Endodermal cell (in vitro differentiated cells): ENCODE measurements at places on chromosomes 7 and 10. TPM values are rescaled to one million over a fixed set of nuclear protein-coding genes. Genes with fewer than 3 reads are reported as not detected.

The VSTM4 gene
- total RNA-seq: 0.28 to 0.77 TPM (median 0.65 TPM) in 3 replicates

The TRA2A gene
- 102 to 109 TPM (median 104 TPM) in 3 replicates for total RNA-seq

The MCU gene
- 38.6 and 46.1 TPM in 2 replicates for total RNA-seq

The SLC39A12 gene
- total RNA-seq: not detected in 3 replicates

The ABCF2 gene
- 18.1 to 46.0 TPM (median 43.3 TPM) in 3 replicates for total RNA-seq

The IGFBP3 gene
- total RNA-seq: 6.5 to 20.3 TPM (median 19.4 TPM) in 3 replicates

The HKDC1 gene
- total RNA-seq: not detected in 3 replicates

The TFPI2 gene
- 1.5 to 6.3 TPM (median 3.1 TPM) in 3 replicates for total RNA-seq

DNA sequence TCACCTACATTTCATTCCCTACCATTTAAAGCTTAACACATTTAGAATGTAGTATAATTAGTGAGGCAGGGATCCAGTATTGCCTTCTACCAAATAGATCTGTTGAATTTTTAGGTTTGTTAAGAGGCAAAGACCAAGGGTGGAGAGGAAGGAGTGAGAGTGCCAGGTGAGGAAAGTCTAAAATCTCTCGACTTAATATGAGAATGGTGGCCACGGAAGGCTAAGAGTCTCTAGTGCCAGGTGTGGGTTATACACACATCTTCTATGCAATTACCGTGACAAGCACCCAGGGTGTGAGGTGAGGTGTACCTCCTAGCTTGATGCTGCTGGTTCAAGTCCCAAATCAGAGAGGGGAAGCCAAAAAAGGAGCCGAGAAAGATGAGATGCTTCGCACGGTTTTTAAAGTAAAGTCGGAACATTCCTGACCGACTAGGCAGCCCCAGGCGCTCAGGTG is 439 bp downstream of the IQUB start:
- H3K27me3 ChIP-seq: peaks cover 12% of the 10 kb centered on the region
- DNase-seq: no peak
- peak overlapping the region; percentile 88 for H3K4me3 ChIP-seq
- H3K27ac ChIP-seq: peak overlapping the region; percentile 22
- H3K4me1 ChIP-seq: no peaks in the 10 kb centered on the region

DNA sequence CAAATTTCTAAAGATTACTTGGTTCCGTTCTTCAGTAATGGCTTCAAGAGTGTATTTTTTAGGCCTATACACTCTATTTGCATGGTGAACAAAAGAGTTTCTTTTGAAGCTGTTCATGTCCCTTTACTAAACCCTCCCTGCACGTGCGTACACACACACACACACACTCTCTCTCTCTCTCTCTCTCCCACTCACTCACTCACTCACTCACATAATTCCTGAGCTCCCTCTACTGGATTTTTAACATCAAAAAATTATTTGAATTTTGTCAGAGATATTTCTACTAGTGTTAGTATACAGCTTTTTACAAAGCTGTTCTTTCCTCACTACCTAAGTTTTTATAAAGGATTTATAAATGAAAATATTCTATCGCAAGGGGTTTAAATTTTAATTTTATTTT is 85.9 kb downstream of the UBE3C start:
- H3K27ac ChIP-seq: no peak overlapping the region
- no peak overlapping the region for H3K4me3 ChIP-seq
- H3K36me3 ChIP-seq: peaks cover 64% of the 10 kb centered on the region
- no peak for DNase-seq
- no peaks in the 10 kb centered on the region for H3K27me3 ChIP-seq
- H3K4me1 ChIP-seq: no peaks in the 10 kb centered on the region

DNA sequence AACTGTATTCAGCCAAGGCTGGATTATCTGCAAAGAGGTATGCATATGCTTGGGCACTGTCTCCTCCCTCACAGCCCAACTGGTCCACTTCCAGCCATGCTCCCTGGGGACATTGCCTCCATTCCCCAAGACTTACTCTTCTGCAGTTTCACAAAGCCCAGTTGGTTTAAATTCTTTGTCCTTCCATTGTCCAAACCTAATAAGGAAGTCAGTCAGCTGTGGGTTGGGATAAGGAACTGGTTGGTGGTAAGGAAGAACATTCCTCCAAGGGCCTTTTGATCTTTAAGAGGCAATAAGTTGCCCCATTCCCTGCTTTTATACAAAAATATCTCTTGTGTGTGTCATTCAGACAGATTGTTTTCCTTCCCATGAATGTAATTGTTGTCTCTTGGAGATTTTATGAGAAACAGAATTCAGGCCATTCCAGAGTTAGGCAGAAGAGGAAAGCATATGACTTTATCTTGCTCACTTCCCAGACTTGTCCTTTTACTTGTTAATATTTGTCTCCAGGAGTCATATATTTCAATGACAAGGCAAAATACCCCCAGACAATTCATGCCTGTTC is 673.7 kb downstream of the SUGCT start:
- no peaks in the 10 kb centered on the region for H3K4me1 ChIP-seq
- no peak for DNase-seq

DNA sequence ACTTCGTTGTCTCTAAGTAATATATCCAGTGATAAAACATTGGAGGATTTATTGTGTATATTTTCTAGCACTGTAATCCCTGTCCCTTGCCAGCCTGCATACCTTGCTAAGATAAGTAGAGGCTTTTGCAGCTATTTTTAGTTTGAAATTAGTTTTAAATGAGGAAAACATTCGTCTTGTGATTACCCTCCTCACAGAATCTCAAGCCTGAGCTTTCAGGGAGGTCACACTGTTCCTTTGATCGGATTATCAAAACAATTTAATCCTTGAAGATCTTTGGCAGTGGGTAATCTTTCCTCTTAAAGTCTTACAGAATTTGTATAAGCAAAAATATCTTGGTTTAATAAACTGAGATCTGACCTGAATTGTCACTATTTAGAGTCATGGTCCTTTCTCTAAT is 897.0 kb upstream of the CELF2 start:
- no peaks in the 10 kb centered on the region for H3K4me1 ChIP-seq
- DNase-seq: no peak
- no peak overlapping the region for H3K27ac ChIP-seq
- no peaks in the 10 kb centered on the region for H3K36me3 ChIP-seq
- no peak overlapping the region for H3K4me3 ChIP-seq
- H3K27me3 ChIP-seq: no peaks in the 10 kb centered on the region

GRCh38 chr7:122010116-122010515 is 133.9 kb downstream of the AASS start:
- H3K27ac ChIP-seq: no peak overlapping the region
- H3K4me1 ChIP-seq: no peaks in the 10 kb centered on the region
- DNase-seq: no peak
- H3K4me3 ChIP-seq: no peak overlapping the region
- H3K27me3 ChIP-seq: no peaks in the 10 kb centered on the region
- no peaks in the 10 kb centered on the region for H3K36me3 ChIP-seq

GRCh38 chr7:30799976-30800661 is 28.9 kb downstream of the MINDY4 start:
- H3K4me1 ChIP-seq: no peaks in the 10 kb centered on the region
- no peak for DNase-seq
- no peaks in the 10 kb centered on the region for H3K27me3 ChIP-seq
- no peaks in the 10 kb centered on the region for H3K36me3 ChIP-seq
- no peak overlapping the region for H3K27ac ChIP-seq
- H3K4me3 ChIP-seq: no peak overlapping the region

DNA sequence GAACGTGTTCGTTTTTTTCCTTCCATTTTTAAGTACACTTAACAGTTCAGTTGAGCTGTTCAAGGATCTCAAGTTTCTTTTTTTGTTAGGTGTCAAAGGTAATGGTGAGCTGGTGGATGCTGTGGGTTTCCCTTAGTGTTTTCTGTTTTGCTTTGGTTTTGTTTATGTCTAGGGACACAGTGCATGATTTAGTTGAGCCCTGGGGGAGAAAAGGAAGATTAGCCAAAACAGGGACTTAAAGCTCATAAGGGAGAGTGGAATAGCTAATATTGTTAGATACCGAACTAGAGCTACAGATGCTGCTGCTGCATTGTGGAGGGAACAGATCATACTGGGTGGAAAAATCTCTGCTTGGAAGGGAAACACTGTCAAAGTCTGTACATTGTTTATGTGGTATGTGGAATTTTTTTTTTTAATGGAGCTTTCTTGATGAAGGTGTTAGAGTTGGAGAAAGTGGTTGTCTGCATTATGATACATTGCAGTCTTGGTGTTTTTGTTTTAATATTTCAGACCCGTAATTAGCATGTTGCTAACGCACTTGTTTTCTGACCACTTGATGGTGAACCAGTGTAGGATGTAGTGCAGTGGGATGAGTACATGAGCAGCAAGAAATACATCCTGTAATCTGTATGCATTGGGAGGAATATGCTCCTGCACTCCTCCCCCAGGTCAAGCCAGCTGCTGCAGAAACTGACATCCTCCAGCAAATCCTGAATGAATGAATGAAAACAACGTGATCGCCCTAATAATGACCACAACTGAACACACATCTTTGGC is 2.1 kb downstream of the GLCCI1 start:
- no peak overlapping the region for H3K27ac ChIP-seq
- no peaks in the 10 kb centered on the region for H3K27me3 ChIP-seq
- no peak for DNase-seq
- H3K4me1 ChIP-seq: no peaks in the 10 kb centered on the region
- peak overlapping the region; percentile 89 for H3K4me3 ChIP-seq

DNA sequence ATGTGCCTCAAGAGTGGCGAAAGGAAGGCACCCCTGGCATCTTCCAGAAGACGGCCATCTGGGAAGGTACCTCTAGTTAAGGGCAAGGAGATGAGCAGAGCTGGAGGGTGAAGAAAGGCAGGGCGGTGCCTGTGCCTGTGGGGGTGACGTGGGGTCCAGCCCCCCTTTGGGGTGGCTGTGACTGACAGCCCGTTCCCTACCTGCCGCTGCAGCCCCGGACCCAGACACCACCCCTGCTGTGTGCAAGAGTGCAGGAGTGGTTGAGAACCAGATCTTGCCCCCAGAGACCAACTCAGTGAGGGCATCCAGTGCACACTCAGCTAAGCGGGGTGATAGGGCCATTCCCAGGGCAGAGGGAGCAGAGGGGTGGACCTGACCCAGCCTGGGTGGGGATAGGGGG is 4.3 kb upstream of the MUC17 start:
- H3K27ac ChIP-seq: no peak overlapping the region
- no peaks in the 10 kb centered on the region for H3K36me3 ChIP-seq
- H3K27me3 ChIP-seq: peaks cover 5% of the 10 kb centered on the region
- no peaks in the 10 kb centered on the region for H3K4me1 ChIP-seq
- H3K4me3 ChIP-seq: no peak overlapping the region

DNA sequence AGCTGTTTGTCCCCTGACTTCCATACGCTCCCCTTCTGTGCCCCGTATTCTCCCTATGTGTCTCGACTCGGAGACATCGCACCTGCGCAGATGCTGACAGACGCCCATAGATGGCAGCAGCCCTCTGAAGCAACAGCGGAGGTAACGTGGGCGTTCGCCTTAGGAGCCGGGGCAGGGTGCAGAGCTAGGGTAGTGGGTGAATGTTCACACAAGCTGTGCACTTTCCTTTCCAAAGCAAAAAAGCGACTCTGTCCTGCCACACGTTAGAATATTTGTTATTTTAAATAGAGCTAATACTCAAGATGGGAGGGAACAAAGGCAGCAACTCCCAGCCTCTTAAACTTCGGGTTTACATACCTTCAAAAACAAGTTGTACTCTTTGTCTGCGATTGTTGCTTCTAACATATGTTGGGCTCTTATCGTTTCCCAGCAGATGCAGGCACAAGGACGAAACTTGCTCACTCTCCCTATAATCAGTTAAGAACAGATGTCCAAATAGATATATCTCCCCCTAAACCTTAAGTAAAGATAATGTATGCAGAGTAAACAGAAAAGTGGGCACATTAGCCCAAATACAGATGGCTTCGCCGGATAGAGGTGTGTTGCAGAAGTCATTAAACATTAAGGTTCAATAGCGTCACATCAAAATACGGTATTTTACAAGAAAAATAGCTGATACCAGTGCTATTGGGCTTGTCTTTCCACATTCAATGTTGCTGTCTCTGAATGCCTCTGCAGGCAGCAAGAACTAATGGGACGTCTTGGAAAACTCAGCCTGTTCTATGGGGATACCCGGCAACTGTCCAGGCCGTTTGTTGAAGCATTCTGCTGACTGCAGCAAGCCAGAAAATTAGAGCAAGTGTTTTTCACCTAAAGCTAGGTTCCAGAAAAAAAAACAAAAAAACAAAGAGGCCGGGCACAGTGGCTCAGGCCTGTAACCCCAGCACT is 340.3 kb upstream of the PRKCQ start:
- no peaks in the 10 kb centered on the region for H3K36me3 ChIP-seq
- H3K27ac ChIP-seq: no peak overlapping the region

GRCh38 chr7:151051108-151051507 is 2.8 kb downstream of the ASIC3 start:
- no peak overlapping the region for H3K4me3 ChIP-seq
- H3K4me1 ChIP-seq: no peaks in the 10 kb centered on the region
- H3K27me3 ChIP-seq: peaks cover 27% of the 10 kb centered on the region
- DNase-seq: peak; percentile 96
- H3K36me3 ChIP-seq: no peaks in the 10 kb centered on the region

GRCh38 chr10:7488418-7488829 is 77.6 kb upstream of the SFMBT2 start:
- peaks cover 13% of the 10 kb centered on the region for H3K4me1 ChIP-seq
- H3K27ac ChIP-seq: no peak overlapping the region
- no peak for DNase-seq
- no peak overlapping the region for H3K4me3 ChIP-seq
- no peaks in the 10 kb centered on the region for H3K27me3 ChIP-seq

- peak; percentile 71 for DNase-seq
- no peak overlapping the region for H3K4me3 ChIP-seq
- no peak overlapping the region for H3K27ac ChIP-seq
These were observed 343.0 kb downstream of the CRPPA start for GRCh38 chr7:16078076-16078952.

DNA sequence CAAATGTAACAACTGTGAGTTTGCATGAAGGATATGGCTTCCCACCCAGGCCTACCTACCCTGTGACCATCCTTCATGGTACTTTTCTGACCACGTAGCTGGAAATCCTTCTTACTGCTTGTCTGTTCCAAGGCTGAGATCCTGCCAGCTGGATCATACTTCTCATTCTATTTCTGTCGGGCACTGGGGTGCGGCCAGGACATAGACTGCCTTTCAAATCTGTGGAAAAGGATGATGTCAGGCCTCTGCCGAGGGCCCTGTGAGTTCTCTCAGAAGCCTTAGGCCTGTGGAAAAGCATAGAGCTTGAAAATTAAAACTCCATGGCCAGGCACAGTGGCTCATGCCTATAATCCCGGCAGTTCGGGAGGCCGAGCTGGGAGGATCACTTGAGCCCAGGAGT is 10.0 kb downstream of the VWC2 start:
- DNase-seq: no peak
- H3K36me3 ChIP-seq: no peaks in the 10 kb centered on the region
- H3K4me1 ChIP-seq: no peaks in the 10 kb centered on the region
- H3K27me3 ChIP-seq: peaks cover 7% of the 10 kb centered on the region
- H3K4me3 ChIP-seq: no peak overlapping the region

- H3K4me3 ChIP-seq: no peak overlapping the region
- no peak for DNase-seq
- no peak overlapping the region for H3K27ac ChIP-seq
- peaks cover 21% of the 10 kb centered on the region for H3K4me1 ChIP-seq
These were observed 8.8 kb downstream of the ITGB1 start for GRCh38 chr10:32949221-32949678.

GRCh38 chr10:103145046-103145445 is 48.0 kb downstream of the NT5C2 start:
- no peaks in the 10 kb centered on the region for H3K27me3 ChIP-seq
- no peak overlapping the region for H3K27ac ChIP-seq
- H3K4me3 ChIP-seq: no peak overlapping the region
- DNase-seq: no peak

GRCh38 chr7:74012842-74013249 is 15.1 kb upstream of the ELN start:
- H3K4me1 ChIP-seq: peaks cover 8% of the 10 kb centered on the region
- no peak overlapping the region for H3K4me3 ChIP-seq
- no peaks in the 10 kb centered on the region for H3K36me3 ChIP-seq
- no peak overlapping the region for H3K27ac ChIP-seq
- H3K27me3 ChIP-seq: no peaks in the 10 kb centered on the region

GRCh38 chr10:125261491-125262186 is 101.3 kb upstream of the CTBP2 start:
- H3K4me1 ChIP-seq: no peaks in the 10 kb centered on the region
- H3K27ac ChIP-seq: no peak overlapping the region
- H3K4me3 ChIP-seq: no peak overlapping the region
- no peaks in the 10 kb centered on the region for H3K36me3 ChIP-seq
